ENCODE measurements at places on chromosomes 2 and 18. TPM values are rescaled to one million over a fixed set of nuclear protein-coding genes. Genes with fewer than 3 reads are reported as not detected.

MC5R gene
- not detected for total RNA-seq

TPO gene
- 0.27 TPM for total RNA-seq

SAG gene
- 0.03 TPM for total RNA-seq

HOXD9 gene
- not detected for total RNA-seq

SIX3 gene
- total RNA-seq = not detected

THSD7B gene
- not detected for total RNA-seq

EMILIN2 gene
- 3.2 TPM for total RNA-seq

GCG gene
- not detected for total RNA-seq

RETREG2 gene
- 82.3 TPM for total RNA-seq

CCDC85A gene
- not detected for total RNA-seq

C1GALT1C1L gene
- not detected for total RNA-seq

RAPGEF4 gene
- total RNA-seq = 0.69 TPM

RBKS gene
- 3.0 TPM for total RNA-seq

MYO3B gene
- not detected for total RNA-seq

C2orf66 gene
- total RNA-seq = not detected

L3MBTL4 gene
- total RNA-seq = 0.47 TPM

CPS1 gene
- 0.41 TPM for total RNA-seq

STK17B gene
- total RNA-seq = 645 TPM

TLX2 gene
- 0.30 TPM for total RNA-seq

RUFY4 gene
- 0.78 TPM for total RNA-seq

THOC1 gene
- 92.9 TPM for total RNA-seq

KIF3C gene
- total RNA-seq = 1.8 TPM

MAL gene
- total RNA-seq = 101 TPM

KCNJ3 gene
- total RNA-seq = not detected

MALL gene
- not detected for total RNA-seq

NEB gene
- 1.8 TPM for total RNA-seq

DHRS9 gene
- total RNA-seq = not detected

SPATA3 gene
- total RNA-seq = not detected

WNT10A gene
- 6.6 TPM for total RNA-seq

ABCB11 gene
- not detected for total RNA-seq

MYCN gene
- not detected for total RNA-seq

ARHGAP15 gene
- total RNA-seq = 165 TPM

SLC4A3 gene
- 0.20 TPM for total RNA-seq

CCT7 gene
- total RNA-seq = 96.9 TPM

GREB1 gene
- 0.22 TPM for total RNA-seq

CNNM4 gene
- 7.1 TPM for total RNA-seq

REG3G gene
- total RNA-seq = not detected

TDRD15 gene
- not detected for total RNA-seq

CD302 gene
- 1.0 TPM for total RNA-seq

TRIB2 gene
- 91.3 TPM for total RNA-seq

COL6A3 gene
- total RNA-seq = 1.3 TPM

WDR7 gene
- total RNA-seq = 28.8 TPM

EPC2 gene
- 79.6 TPM for total RNA-seq

CROCC2 gene
- total RNA-seq = not detected
